Mesenchymal stem cell (in vitro differentiated cells and primary cell): ENCODE measurements at places on chromosomes 7 and 10.

DNA sequence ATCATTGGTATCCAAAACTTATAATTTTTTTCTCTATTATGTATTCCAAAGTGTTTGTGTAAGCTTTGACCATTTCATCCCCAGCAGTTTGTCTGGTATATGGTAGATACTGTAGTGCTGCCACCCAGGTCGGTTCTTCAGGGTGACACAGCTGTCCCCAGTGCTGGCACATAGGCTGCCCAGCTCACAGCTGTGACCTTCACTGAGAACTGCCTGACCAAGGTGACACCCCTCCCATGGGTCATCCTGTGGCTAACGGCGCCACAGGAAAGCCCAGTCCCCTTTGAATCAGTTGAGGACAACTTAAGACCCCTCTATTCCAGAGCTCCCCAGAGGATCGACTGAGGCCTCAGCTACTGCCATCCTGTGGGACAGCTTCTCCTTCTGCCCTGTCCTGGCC lies 644.2 kb upstream of the FOXK1 start:
- DNase-seq: no peak

DNA sequence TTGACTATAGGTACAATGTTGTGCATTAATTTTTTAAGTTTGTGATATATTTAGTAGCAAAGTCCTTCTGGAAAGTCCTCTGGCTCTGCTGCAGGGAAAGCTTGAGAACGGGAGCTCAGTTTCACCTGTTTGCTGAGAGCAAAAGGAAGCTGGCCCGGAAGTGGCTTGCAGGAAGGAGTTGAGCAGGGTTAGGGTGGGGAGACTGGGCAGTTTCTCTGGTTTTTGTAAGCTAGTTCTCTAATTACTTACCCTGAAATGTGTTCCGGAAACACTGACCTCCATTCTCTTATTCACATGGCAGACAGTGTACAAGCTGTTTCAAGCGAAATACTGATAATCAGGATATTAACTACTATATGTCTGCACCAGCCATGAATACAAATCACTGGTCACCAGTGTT lies 22.3 kb downstream of the MAP3K8 start:
- DNase-seq: no peak

- DNase-seq: no peak
Observed at GRCh38 chr10:102613286-102613685, 31.0 kb upstream of the TRIM8 start.

- DNase-seq: no peak
Observed at GRCh38 chr7:45155357-45155900, 2.2 kb upstream of the RAMP3 start.

GRCh38 chr10:104337521-104337984 lies 712 bp downstream of the ITPRIP start:
- DNase-seq: no peak

DNA sequence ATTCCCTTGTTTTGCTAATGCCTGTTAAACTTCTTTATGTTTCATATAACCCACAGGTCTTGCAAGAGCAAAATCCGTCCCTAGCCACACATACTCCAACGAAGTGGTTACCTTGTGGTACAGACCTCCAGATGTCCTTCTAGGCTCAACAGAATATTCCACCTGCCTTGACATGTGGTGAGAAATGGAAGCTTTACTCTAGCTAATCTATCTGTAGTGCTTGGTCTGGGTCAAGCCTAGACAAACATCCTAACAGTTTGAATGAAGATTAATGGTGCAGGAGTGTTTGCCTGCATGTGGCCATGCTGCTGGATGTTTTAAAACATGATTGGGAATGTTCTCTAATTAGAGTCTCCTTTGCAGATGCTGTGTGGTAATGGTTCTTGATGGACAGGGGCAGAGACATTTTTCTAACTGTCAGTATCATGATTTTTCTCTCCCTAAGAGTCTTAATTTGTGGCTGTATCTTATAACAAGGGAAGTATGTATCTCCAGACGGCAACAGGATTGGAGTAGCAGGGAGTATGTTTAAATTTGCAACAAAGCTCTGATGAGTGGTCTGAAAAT lies 308.5 kb upstream of the FZD1 start:
- DNase-seq: no peak

DNA sequence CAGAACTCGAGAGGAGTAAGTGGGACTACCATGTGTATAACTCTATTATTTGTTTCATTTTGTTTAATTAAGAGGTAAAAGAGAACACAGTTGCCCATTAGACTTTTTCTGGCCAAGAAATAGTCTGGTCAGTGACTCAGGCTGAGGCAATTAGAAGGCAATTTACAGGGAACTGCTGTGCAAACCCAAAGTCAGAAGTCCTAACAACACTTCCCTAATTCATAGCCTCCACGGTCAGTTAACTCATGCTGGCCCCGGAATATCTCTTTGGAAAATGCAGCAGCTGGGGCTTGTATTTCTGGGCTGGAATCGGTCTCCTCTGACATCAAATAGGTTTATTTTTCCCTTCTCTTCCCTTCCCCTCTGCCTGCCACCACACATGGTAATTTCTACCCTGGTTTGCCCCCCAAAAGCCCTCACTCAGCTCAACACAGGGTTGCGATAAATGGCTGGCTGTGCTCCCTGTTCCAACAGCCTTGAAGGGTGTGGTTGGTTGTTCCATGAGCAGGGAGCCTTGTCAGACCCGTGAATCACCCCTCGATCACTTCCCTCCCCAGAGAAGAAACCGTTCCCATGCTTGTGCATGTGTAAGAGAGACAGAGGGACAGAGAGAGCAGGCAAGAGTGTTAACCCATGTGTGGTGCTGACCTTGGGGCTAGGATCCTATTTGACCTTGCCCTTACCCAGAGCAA lies 5.3 kb downstream of the SH3PXD2A start:
- DNase-seq: peak; percentile 93

DNA sequence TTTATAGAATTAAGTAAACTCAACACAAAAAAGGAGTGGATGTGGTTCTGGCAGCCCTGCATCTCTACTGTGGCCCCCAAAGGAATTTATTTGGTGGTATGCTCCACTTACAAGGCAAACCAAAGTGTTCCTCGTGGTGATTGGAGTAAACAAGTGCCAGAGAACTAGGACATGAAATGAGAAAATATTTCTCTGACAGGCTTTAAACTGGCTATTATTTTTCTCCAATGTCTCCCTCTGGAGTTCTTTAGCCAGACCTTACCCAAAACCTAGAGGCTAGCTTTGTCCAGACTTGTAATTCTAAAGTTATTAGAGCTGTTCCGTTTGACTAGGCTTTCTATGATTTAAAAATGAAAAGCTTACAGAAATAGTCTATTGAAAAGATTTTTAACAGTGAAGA lies 990.1 kb downstream of the CNTNAP2 start:
- no peak for DNase-seq
